DMS 273 treated with DMSO at 0.1 percent for 48 hours (cell line): ENCODE measurements at places on chromosomes 5 and 9.

DNA sequence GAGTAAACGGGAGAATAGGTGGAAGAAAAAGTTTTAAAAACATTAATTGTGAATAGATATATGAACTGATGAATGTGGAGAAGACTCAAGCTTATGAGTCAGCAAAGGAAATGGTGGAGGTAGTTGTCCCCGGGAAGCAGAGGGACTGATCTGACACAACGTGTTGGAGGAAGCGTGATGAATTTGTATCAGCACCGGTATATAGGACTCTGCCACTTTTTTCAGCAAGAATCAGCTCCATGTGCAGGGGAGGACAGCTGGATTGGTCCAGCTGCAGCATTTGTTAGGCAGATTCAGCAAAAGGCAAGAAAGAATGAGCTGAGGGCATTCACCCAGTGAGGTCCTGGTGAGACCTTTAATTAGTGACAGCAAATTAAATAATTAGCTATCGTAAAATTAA, 276.0 kb downstream of the TENT4A start:
- DNase-seq = no peak

DNA sequence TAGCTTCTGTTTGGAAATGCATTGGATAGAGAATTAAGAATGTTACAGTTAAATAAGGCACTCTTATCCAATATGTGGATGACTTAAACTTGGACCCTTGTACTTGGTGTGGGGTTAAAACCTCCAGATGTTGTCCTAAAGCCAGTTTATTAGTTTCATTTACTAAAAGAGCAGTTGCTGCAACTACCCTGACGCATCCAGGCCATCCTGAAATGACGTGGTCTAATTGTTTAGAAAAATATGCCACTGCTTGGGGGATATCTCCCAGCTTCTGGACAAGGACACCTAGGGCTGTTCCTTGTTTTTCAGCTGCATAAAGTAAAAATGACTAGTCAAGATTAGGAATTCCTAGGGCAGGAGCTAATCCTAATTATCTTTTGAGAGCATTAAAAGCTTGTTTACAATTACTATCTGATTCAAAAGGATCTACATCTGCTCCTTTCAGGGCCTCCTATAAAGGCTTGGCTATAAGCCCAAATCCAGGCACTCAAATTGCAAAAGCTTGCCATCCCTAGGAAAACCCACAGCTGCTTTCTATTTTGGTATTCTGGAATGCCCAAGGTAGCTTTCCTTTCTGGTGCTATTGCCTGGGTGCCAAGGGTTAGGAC, 45.7 kb upstream of the SLCO4C1 start:
- peak; percentile 89 for DNase-seq

DNA sequence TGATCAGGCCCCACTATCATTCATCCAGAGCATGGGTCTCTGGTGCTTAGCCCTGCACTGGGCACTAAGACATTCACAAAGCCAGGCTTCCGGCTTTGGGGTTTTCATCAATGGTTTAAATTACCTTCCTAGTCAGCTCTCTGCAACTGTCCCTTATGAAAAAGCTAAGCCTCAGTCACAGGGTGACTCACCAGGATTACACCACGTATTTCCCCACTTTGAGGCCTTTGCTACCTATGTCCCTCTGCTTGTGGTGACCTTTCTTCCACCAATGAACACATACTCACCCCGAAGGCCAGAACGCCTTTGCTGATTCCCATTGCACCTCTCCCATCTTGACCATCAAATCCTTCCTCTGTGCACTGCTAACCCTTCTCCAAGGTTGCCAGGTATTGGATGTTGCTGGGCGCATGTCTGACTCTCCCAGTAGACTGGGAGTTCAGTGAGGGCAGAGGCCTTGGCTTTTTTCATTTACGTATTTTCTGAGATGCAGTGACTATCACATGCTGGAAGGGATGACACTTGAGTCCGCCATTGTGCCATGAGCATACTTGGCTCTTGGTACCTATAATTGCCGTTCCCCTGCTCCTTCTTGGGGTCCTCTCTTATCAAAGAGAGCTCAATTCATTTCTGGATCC, 58.7 kb upstream of the TNFSF8 start:
- DNase-seq = no peak

DNA sequence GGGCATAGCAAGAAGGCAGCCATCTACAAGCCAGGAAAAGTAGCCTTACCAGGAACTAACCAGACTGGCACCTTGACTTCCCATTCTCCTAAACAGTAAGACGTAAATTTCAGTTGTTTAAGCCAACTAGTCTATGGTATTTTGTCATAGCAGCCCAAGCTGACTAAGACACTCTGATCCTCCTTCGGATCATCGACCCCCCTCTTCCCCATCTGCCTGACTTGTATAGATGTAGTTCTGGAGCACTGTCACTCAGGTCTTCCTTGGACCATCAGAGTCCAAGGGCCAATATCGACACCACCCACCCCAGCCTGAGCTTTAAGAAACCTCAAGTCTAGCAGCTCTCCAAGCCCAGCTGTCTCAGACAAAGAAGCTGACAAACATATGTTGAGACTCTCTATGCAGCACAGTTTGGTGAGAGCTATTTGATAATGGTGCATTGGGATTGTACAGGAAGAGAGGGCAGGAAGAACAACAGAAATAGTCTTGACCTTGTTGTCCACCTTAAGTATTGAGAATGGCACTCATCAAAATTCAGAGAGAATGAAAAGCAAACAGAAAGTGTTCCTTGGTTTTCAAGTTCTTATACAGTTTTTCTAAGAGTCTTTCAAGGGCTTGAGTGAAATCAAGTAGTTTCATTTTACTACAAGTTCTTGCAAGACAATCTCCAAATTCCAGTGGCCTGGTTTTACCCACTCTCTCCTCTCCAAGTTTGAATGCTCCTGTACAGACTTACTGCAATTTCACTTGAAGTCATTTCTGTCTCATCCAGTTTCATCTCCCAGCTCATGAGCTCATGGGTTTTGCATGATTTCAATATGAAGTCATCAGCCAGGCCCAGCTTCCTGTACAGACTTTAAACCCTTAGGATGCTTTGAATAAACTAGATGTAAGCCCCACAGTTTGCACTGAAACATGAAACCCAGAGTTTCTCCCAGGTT, 122.3 kb upstream of the RAI14 start:
- DNase-seq = no peak

DNA sequence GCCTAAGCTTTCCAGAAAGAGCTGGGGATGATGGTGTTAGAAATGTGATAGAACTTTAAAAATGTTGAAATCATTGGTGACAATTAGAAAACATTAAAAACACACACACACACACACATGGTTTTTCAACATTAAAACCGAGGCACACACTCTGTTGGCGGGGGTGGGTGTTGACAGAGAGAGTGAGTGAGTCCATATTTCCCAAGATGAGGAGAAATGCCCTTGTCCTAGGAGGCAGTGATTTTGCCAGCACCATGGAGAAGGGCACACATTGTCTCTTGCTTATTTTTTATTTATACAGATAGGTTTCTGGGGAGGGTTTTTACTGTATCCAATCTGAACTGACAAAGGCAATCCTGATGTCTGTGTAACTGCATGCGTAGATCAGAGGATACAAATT, 152.5 kb downstream of the INSYN2B start:
- DNase-seq = no peak

GRCh38 chr9:129289131-129289731, 111.2 kb upstream of the IER5L start:
- DNase-seq = no peak

- no peak for DNase-seq
Measured at GRCh38 chr9:86674487-86674886, 272.8 kb downstream of the GAS1 start.

GRCh38 chr5:174505621-174506020, 218.8 kb upstream of the MSX2 start:
- DNase-seq = no peak

GRCh38 chr5:64164166-64164565, 1.5 kb upstream of the RNF180 start:
- DNase-seq = no peak

GRCh38 chr9:14533867-14534640, 159.2 kb downstream of the ZDHHC21 start:
- DNase-seq = no peak

- no peak for DNase-seq
Measured at GRCh38 chr9:76114144-76114543, 223.7 kb downstream of the PCSK5 start.

- DNase-seq = no peak
Measured at GRCh38 chr5:124590686-124591085, 155.8 kb downstream of the ZNF608 start.

GRCh38 chr9:34559624-34560455, 29.7 kb downstream of the CNTFR start:
- DNase-seq = no peak

DNA sequence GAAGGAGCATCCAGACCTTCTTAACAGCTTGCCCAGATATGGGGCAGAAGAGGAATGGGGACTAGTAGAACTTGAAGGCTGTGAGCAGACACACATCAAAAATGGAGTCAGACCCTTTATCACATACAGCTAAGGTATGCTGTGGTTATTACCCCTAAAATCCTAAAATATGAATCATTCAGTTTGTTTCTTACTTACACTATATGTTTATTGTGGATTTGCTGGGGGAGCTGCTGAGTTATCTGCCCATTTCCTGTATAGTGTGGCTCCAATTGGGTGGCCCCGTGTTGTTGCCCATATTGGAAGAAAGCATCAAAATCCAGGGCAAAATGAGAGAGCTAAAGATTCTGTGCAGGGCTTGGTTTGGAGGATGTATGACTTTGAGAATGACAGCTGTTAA, 56.9 kb downstream of the AP3S1 start:
- no peak for DNase-seq

- no peak for DNase-seq
Measured at GRCh38 chr5:135718151-135718550, 116.3 kb upstream of the SLC25A48 start.

- DNase-seq = no peak
Measured at GRCh38 chr9:136358888-136359287, 4.7 kb downstream of the DNLZ start.
